ENCODE measurements at places on chromosomes 13 and 19. TPM values are rescaled to one million over a fixed set of nuclear protein-coding genes. Genes with fewer than 3 reads are reported as not detected.

The OR7D2 gene
- polyA plus RNA-seq: 0.21 TPM

DNA sequence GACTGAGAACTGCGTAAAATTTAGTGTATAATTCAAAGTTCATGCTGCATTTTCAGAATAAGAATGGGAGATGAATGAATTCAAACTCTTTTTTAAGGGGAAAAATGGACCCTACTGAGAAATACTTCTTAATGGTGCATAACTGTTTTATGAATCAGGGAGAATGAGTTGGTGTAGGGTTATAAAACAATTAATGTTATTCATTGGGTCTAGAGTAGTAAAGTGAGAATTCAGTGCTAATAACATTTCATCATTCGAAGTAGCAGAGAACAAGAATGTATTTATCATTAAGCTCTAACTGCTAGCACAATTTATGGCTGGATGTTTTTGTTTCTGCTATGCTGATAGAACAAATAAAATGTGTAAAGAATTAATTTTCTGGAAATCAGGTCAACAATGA lies 310.2 kb downstream of the SLITRK5 start:
- DNase-seq: no peak

The CCDC70 gene
- not detected for polyA plus RNA-seq

The TEX29 gene
- polyA plus RNA-seq: 0.61 TPM

DNA sequence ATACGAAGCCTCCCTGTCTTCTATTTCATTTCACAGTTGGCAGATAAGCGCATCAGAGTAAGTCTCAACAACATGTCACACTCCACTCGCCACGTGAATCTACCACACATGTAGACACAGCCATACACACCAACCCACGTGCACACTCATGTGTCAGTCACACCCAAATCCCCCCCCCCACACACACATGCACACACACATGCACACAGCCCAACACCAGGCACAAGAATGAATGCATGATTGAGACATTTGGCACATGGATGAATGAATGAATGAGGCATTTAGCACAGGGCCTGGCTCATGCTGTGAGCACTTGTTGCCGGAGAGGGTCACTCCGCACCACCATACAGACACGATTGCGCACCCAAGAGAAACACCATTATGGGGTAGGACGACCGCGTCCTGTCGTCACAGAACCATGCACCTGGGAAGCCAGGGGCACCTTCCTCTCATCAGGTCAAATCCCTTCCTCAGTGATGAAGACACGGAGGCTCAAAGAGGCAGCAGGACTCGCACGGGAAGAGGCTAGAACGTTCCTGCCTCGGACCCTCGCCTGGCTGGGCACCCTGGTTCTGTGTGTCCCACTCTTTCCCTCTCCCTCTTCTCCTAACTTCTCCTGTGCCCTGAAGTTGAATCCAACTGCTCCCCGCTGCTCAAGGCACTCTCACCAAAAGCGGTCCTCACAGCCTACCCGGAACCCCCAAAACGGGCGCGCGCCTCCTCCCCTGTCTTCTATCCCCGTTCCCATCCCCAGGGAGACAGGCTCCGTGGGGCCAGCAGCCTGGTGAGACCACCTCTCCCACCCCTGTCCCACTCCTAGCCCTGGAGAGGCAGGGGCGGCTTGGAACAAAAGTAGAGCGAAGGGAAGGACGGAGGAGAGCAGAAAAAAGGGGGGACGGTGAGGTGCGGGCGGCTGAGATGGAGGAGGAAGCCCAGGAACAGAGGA lies 1.3 kb downstream of the MEIS3 start:
- DNase-seq: no peak

GRCh38 chr13:36133950-36134626 lies 2.9 kb upstream of the DCLK1 start:
- no peak for DNase-seq

- no peak for DNase-seq
Measured at GRCh38 chr19:8342684-8343482, at the start of gene KANK3. KANK3 (minus strand) TSS chr19:8343262; CDS start chr19:8337828, 5,434 bp downstream.
